ENCODE measurements at places on chromosomes 11 and 22.

- H3K4me3 ChIP-seq: no peak overlapping the region
- no peaks in the 10 kb centered on the region for H3K36me3 ChIP-seq
- peaks cover 8% of the 10 kb centered on the region for H3K27me3 ChIP-seq
- no peak for DNase-seq
Measured at GRCh38 chr11:120854988-120855387, 168.9 kb upstream of the TBCEL start.

DNA sequence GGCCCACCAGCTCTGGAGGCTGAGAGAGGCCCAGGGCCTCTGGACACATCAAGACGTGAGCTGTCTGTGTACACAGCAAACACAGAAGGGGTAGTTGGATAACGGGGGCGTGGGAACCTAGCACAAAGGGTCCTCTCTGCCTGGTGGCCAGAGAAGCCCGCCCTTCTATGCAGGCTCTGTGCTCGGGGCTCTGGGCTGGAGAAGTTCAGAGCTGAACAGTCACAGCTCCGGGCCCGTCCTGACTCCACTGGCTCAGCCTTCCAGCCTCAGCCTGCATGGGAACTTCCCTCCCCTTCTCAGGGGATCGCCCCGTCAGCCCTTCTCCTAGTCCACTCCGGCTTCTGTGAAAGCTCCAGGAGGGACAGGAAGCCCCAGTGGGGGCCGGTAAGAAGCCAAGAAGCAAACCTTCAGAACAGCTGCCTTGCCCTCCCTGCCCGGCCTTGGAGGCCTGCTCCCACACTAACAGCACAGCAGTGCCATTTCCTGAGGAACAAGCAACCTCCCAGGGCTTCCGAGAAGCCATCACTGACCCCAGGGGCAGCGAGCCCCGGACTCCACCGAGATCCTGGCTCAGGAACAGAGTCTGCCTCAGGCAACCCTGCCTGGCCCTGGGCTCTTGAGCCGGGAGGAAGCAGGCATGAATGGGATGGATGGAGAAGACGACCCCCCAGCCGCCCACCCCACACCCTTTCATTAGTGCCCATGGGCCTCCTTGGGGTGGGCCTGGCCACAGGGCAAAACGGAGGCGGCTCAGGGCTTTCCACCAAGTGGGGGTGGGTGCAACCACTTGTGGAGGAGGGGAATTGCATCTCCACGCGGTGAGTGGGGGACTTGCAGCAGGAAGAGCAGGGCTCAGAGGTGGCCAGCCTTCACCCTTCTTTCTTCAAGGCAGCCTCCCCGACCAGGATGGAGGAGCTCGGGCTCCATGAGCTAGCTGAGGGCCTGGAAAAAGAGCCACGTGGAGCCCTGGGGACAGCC, 119.8 kb downstream of the ST3GAL4 start:
- H3K27ac ChIP-seq: no peak overlapping the region
- H3K36me3 ChIP-seq: no peaks in the 10 kb centered on the region
- peaks cover 12% of the 10 kb centered on the region for H3K4me1 ChIP-seq
- DNase-seq: no peak

- H3K27me3 ChIP-seq: peaks cover 8% of the 10 kb centered on the region
- H3K4me1 ChIP-seq: peaks cover 12% of the 10 kb centered on the region
- DNase-seq: no peak
- no peak overlapping the region for H3K27ac ChIP-seq
- H3K36me3 ChIP-seq: no peaks in the 10 kb centered on the region
Measured at GRCh38 chr11:121887976-121888557, 227.9 kb downstream of the BLID start.

DNA sequence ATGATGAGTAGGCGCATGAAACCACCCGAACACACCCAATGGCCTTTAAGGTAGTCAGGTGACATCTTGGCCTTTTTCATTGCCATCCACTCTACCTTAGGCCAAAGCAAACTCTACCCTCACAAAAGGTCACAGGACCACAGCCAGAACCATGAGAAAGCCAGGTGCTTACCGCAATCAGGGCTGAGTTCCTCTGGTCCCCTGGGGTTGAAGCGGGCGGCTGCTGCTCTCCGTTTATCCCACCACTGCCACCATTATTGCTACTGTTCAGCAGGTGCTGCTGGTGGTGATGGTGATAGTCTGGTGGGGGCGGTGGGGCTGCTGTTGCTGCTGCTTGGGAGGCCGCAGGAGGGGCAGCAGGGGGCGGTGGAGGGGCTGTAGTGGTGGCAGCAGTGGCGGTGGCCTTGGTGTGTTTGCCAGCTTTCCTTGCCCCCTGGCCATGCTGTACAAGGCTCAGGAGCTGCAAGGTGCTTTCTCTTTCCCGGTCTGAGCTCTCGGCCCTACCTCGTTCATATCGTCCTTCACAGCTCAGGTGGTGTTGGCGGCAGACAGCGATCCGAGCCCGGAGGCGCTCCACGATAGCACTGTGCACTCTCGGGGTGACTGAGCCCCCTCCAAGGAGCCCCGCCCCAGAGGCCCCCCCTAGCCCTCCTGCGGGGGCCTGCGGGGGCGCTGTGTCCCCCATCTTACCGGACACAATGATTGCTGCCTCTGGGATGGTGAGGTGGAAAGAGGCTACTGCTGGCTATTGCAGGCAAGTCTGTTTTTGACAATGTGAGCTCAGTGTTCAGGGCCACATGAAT, 1.6 kb downstream of the MAML2 start:
- H3K36me3 ChIP-seq: peaks cover 1% of the 10 kb centered on the region
- H3K4me3 ChIP-seq: peak overlapping the region; percentile 92
- peak overlapping the region; percentile 57 for H3K27ac ChIP-seq
- peak; percentile 12 for DNase-seq
- no peaks in the 10 kb centered on the region for H3K27me3 ChIP-seq
- peaks cover 50% of the 10 kb centered on the region for H3K4me1 ChIP-seq

GRCh38 chr22:31628362-31628761, 33.7 kb downstream of the PISD start:
- peak overlapping the region; percentile 33 for H3K4me3 ChIP-seq
- H3K36me3 ChIP-seq: no peaks in the 10 kb centered on the region
- no peaks in the 10 kb centered on the region for H3K27me3 ChIP-seq
- DNase-seq: no peak

GRCh38 chr11:17478070-17478469, 1.4 kb upstream of the ABCC8 start:
- DNase-seq: no peak
- no peak overlapping the region for H3K27ac ChIP-seq
- H3K27me3 ChIP-seq: peaks cover 72% of the 10 kb centered on the region
- H3K4me1 ChIP-seq: no peaks in the 10 kb centered on the region

DNA sequence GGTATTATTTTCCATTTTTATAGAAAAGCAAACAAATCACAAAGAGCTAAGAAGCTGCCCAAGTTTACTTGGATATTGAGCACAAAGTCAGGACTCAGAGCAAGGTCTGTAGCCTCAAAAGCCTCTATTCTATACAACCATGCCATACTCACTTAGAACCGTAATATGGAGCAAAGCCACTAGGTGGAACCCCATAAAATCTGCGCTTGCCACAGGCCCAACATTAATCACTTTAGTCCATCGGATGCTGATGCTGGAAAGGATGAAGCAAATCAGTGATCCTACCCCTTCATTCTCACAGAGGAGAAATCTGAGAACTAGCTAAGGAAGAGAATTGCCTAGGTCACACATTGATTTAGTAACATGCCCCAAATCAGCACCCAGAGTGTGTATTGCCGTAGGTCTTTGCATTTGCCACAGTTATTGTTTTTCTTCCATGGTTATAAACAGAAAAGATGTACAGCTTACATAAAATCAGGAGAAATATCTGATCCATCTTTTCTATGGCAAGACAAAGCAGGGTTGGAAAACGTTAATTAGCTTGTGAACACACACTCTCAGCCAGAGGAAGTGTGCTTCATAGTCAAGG, 56.7 kb upstream of the RAB38 start:
- no peaks in the 10 kb centered on the region for H3K36me3 ChIP-seq
- DNase-seq: no peak
- no peaks in the 10 kb centered on the region for H3K4me1 ChIP-seq
- H3K27ac ChIP-seq: no peak overlapping the region

DNA sequence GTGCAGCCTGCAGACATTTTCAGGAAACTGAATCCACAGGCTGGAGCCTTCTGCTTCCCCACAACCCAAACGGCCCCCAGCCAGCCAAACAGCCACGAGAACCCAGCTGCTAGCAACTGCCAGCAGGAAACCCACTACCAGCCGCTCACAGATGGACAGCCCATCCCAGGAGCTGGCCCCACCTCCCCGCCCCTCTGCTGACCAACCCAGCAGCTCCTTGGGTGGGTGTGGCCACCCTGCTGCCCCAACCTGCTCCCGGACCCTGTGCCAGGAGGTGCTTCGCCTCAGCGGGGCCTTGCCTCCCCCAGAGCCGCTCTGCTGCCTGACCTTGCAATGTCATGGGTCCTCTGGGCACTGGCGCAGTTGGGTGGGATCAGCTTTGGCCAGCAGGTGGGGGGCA, 8.2 kb upstream of the CCDC188 start:
- H3K36me3 ChIP-seq: no peaks in the 10 kb centered on the region
- H3K27me3 ChIP-seq: no peaks in the 10 kb centered on the region
- H3K27ac ChIP-seq: no peak overlapping the region
- peaks cover 7% of the 10 kb centered on the region for H3K4me1 ChIP-seq

GRCh38 chr11:116689413-116690127, 83.2 kb downstream of the BUD13 start:
- H3K4me3 ChIP-seq: no peak overlapping the region
- H3K36me3 ChIP-seq: no peaks in the 10 kb centered on the region
- no peak for DNase-seq
- no peak overlapping the region for H3K27ac ChIP-seq

GRCh38 chr11:4862447-4863236, 13.6 kb upstream of the OR51S1 start:
- H3K27me3 ChIP-seq: no peaks in the 10 kb centered on the region
- H3K27ac ChIP-seq: no peak overlapping the region
- no peak overlapping the region for H3K4me3 ChIP-seq
- DNase-seq: no peak

GRCh38 chr22:41361716-41362310, 19.9 kb upstream of the TEF start:
- no peak for DNase-seq
- H3K4me1 ChIP-seq: peaks cover 15% of the 10 kb centered on the region
- H3K36me3 ChIP-seq: peaks cover 3% of the 10 kb centered on the region
- no peak overlapping the region for H3K27ac ChIP-seq
- H3K4me3 ChIP-seq: no peak overlapping the region

GRCh38 chr11:134573857-134574256, 161.8 kb upstream of the B3GAT1 start:
- no peaks in the 10 kb centered on the region for H3K36me3 ChIP-seq
- no peaks in the 10 kb centered on the region for H3K4me1 ChIP-seq
- no peak overlapping the region for H3K27ac ChIP-seq
- H3K4me3 ChIP-seq: no peak overlapping the region

- peaks cover 4% of the 10 kb centered on the region for H3K36me3 ChIP-seq
- DNase-seq: no peak
- no peaks in the 10 kb centered on the region for H3K27me3 ChIP-seq
- peaks cover 13% of the 10 kb centered on the region for H3K4me1 ChIP-seq
- H3K4me3 ChIP-seq: no peak overlapping the region
Measured at GRCh38 chr11:46364791-46365190, 16.7 kb upstream of the MDK start.

DNA sequence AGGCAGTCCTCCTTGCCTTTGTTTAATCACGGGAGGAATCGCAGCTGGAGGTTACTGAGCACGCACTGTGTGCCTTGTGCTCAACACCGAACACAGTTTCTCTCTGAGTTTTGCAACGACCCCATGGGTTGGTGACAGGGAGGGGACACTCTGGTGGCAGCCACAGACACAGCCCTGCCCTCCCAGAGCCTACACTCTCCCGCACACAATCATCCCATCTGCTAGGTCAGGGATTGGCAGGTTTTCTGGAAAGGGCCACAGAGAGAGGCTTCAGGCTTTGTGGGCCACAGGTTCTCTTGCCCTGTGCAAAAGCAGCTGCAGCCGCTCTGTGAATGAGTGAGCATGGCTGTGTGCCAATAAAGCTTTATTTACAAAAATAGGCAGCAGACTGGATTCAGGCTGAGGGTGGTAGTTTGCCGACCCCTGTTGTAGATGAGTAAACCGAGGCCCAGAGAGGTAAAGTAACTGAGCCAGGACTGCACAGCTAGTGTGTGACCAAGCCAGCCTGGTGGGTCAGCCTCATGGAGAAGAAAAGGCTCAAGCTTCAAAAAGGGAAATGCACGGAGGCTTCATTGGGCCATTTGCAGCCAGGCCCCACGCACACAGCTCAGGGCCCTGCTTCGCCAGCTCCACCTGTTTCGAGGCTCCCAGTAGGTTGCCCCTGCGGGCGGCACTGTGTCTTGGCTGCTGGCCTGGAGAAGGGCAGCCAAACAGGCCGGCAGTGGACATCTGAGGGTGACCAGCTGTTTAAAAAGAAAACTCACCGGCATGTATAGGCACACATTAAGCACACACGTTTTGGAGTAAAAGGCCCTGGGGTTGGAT, 16.3 kb downstream of the LTO1 start:
- no peak overlapping the region for H3K4me3 ChIP-seq
- H3K36me3 ChIP-seq: peaks cover 2% of the 10 kb centered on the region
- no peaks in the 10 kb centered on the region for H3K27me3 ChIP-seq
- DNase-seq: no peak

- H3K27ac ChIP-seq: no peak overlapping the region
- no peak overlapping the region for H3K4me3 ChIP-seq
- DNase-seq: no peak
- H3K4me1 ChIP-seq: peaks cover 24% of the 10 kb centered on the region
- no peaks in the 10 kb centered on the region for H3K36me3 ChIP-seq
Measured at GRCh38 chr11:12147827-12148226, 37.4 kb downstream of the MICAL2 start.

GRCh38 chr11:316891-317301, 3.1 kb downstream of the IFITM1 start:
- no peak for DNase-seq
- peaks cover 51% of the 10 kb centered on the region for H3K27me3 ChIP-seq
- no peak overlapping the region for H3K27ac ChIP-seq
- no peaks in the 10 kb centered on the region for H3K36me3 ChIP-seq
- peaks cover 21% of the 10 kb centered on the region for H3K4me1 ChIP-seq

DNA sequence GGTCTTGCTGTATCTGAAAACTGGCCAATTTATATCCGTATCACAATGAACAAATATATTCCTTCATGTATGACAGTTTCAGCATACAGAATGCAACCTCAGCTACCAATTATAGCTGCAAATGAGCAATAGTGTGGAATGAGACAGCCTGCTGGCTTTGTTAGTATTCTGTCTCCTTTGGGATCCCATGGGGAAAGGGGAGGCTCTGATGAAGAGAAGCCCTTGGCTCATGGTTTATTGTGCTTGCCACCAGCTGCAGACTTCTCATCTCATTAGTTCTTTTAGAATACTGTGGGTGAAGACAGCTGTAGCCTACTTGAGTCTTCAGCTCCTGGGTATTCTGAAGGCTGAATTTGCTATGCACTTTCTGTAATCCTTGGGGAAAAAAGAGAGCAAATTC, 42.4 kb downstream of the PITPNB start:
- no peaks in the 10 kb centered on the region for H3K27me3 ChIP-seq
- peaks cover 7% of the 10 kb centered on the region for H3K4me1 ChIP-seq
- no peak overlapping the region for H3K4me3 ChIP-seq
- DNase-seq: no peak
- no peak overlapping the region for H3K27ac ChIP-seq

DNA sequence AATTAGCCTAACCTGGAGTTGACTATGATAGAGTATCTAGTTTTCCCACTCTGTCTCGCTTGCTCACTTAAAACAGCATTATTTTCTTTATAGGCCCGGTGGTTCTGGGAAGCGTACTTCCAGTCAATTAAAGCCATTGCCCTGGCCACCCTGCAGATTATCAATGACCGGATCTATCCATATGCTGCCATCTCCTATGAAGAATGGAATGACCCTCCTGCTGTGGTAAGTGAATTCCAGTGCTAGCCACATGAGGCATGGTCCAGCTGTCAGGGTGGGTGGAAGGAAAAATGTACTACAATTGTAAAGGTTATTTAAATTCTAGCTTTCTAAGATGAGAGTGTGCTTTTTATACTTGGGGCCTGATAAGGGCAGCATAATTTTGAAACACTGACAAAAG, 76.0 kb downstream of the EXT2 start:
- DNase-seq: no peak
- no peaks in the 10 kb centered on the region for H3K27me3 ChIP-seq
- peaks cover 2% of the 10 kb centered on the region for H3K4me1 ChIP-seq
- H3K27ac ChIP-seq: no peak overlapping the region

All from progenitor cell of endocrine pancreas (in vitro differentiated cells).